H9 (cell line): ENCODE measurements at places on chromosomes 4 and X. TPM values are rescaled to one million over a fixed set of nuclear protein-coding genes. Genes with fewer than 3 reads are reported as not detected.

CT83 gene
- total RNA-seq: not detected in 2 replicates

SGMS2 gene
- total RNA-seq: 9.7 TPM in 2 replicates

MEPE gene
- total RNA-seq: not detected in 2 replicates

BTK gene
- 0.09 and 0.35 TPM in 2 replicates for total RNA-seq

SLC25A5 gene
- 454 and 472 TPM in 2 replicates for total RNA-seq

EDA gene
- total RNA-seq: 7.7 and 8.1 TPM in 2 replicates

FAM9B gene
- total RNA-seq: not detected in 2 replicates

ARAP2 gene
- 6.3 TPM in 2 replicates for total RNA-seq

SLITRK4 gene
- 1.5 and 2.1 TPM in 2 replicates for total RNA-seq

SLIT2 gene
- 1.3 and 1.5 TPM in 2 replicates for total RNA-seq

BMX gene
- total RNA-seq: not detected in 2 replicates

TMEM154 gene
- total RNA-seq: 0.77 and 1.7 TPM in 2 replicates

PABPC1L2B gene
- total RNA-seq: 1.8 TPM in 2 replicates

CPLX1 gene
- total RNA-seq: 0.48 and 0.90 TPM in 2 replicates

AGA gene
- total RNA-seq: 10.0 and 11.3 TPM in 2 replicates

PDE5A gene
- total RNA-seq: 14.8 and 15.7 TPM in 2 replicates

SPON2 gene
- total RNA-seq: 1.7 and 2.3 TPM in 2 replicates

ZNF732 gene
- total RNA-seq: 13.4 and 13.6 TPM in 2 replicates

CLDN22 gene
- not detected in 2 replicates for total RNA-seq

ENAM gene
- total RNA-seq: not detected in 2 replicates

XAGE2 gene
- not detected in 2 replicates for total RNA-seq

ANXA10 gene
- not detected in 2 replicates for total RNA-seq

XAGE1A gene
- not detected in 2 replicates for total RNA-seq

SPP1 gene
- 13.2 and 15.5 TPM in 2 replicates for total RNA-seq

ZNF275 gene
- 11.8 and 12.1 TPM in 2 replicates for total RNA-seq

ARX gene
- 0.24 and 0.42 TPM in 2 replicates for total RNA-seq

PABPC1L2A gene
- total RNA-seq: 0.35 and 0.52 TPM in 2 replicates

ARHGAP6 gene
- 0.07 and 0.15 TPM in 2 replicates for total RNA-seq

THOC2 gene
- 70.5 and 72.1 TPM in 2 replicates for total RNA-seq

GLRA3 gene
- total RNA-seq: 0.09 TPM in 2 replicates

RHOH gene
- 7.1 and 8.2 TPM in 2 replicates for total RNA-seq
